Endodermal cell (in vitro differentiated cells): ENCODE measurements at places on chromosomes 13 and 19. TPM values are rescaled to one million over a fixed set of nuclear protein-coding genes. Genes with fewer than 3 reads are reported as not detected.

GRCh38 chr13:33860526-33860925 is 42.6 kb downstream of the RFC3 start:
- no peak for DNase-seq

Gene OR7C1
- total RNA-seq: not detected in 3 replicates

- DNase-seq: no peak
These were observed 57.9 kb downstream of the MBD3L2B start for GRCh38 chr19:6963244-6963852.

DNA sequence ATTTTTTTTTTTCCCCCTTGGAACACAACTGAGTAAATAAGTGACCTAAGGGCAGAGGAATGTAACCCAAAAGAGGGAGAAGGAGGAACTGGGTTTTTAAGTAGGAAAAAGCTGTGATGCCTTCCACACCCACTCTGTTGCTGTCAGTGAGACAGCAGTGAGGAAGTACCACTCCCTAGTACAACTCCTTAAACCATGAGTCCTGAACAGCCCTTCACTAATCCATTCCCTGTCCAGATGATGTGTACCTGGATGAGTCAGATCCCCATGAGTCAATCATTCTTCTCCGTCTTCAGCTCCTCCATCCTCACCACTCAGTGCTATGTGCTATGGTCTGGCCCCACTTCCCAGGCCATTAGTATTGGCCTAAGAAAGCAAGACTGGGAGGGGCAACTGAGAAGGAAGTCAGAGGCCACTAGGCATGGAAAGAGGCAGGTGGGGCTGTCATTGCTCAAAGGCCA is 12.9 kb upstream of the CXCL17 start:
- no peak for DNase-seq

Gene CEACAM7
- total RNA-seq: not detected in 3 replicates

DNA sequence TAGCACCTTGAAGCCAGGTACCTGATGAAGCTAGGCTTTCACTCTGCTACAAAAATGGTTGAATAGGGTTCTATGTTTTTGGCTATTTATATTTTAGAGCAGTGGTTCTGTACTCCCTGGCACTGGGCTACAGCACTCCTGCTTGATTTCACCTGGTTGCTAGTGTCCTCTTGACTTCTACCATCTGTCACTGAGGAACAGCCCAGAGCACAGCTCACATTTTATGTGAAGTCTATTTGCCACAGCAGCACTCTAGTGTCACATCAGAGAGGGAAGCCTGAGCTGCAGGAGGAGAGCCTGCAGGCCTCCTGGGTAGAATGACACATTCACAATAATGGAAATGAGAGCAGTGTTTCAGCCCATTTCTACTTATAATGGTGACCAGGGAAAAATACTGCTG is 184.2 kb downstream of the ZNF486 start:
- DNase-seq: no peak

Gene NKG7
- total RNA-seq: not detected in 2 replicates

DNA sequence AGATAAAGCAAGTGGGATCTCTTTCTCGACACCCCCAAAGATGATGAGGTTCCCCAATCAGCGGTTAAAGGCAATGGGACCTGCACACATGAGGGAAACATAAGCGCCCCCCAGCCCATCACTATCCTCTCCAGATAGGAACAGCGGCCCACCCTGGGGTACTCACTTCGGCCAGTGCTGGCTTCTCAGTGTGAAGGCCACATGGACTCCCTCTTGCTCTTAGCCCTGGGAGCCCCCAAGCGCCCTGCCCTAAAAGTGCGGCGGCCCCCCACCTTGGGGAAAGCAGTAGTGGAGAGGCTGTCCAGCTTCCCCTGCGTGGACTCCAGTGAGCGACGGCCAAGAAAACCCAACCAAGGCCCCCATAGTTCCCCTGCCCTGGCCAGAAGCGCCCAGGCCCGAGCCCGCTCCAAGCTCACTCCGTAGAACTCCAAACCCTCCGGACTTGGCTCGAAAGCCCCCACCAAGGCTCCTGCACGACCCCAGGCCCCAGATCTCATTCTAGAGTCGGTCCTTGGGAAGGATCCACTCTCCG is 1.0 kb downstream of the CACNA1A start:
- no peak for DNase-seq

GRCh38 chr19:49591731-49592485 is 926 bp downstream of the PRR12 start:
- peak; percentile 86 for DNase-seq

Gene NANOS3
- total RNA-seq: not detected in 3 replicates

GRCh38 chr13:51767100-51767499 is 36.9 kb downstream of the DHRS12 start:
- peak; percentile 82 for DNase-seq

GRCh38 chr13:28864544-28864943 is 44.4 kb downstream of the MTUS2 start:
- no peak for DNase-seq

GRCh38 chr13:49258089-49258796 is 10.5 kb downstream of the CDADC1 start:
- no peak for DNase-seq

- no peak for DNase-seq
These were observed 820 bp downstream of the EID2 start for GRCh38 chr19:39539165-39539517.

- DNase-seq: no peak
These were observed 1.8 kb upstream of the ATP4A start for GRCh38 chr19:35565016-35565856.

DNA sequence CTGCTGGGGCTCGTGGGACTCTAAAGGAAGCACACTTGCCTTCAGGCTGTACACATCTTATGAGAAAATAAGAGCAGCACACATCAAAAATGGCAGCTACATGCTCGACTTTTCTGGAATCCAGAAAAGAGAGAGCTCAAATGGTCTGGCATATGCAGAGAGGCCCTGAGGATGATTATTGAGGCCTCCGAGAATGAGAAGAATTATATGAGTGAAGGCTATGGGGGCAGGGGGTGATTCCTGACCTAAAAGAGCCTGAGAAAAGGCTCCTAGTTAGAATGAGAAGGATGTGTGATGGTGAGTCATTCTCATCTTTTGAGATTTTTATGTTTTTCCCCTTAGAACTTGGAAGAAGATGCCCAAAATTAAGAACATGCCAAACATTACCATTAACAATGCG is 97.1 kb downstream of the HSPH1 start:
- no peak for DNase-seq

DNA sequence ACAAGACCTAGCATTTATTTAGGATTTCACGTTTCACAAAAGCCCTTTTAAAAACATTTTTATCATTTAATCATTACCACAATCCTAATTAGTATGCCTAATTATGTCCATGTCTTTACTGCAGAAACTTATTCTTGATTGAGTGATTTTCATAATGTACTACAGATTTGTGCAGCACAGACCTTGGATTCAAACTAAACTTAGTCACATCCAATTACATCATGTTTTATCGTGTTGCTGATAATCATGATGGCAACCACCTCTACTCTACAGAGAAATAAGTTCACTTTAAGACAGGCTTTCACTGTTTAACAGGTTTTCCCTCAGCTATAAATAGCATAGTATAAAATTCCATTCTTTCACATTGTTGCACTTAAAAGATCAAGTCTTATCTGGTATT is 240.9 kb upstream of the RFC3 start:
- no peak for DNase-seq

- DNase-seq: no peak
These were observed 33.3 kb downstream of the BRD4 start for GRCh38 chr19:15298847-15299567.

- no peak for DNase-seq
These were observed 22.2 kb downstream of the EFNB2 start for GRCh38 chr13:106513025-106513983.

Gene MIER2
- 44.5 to 55.9 TPM (median 51.3 TPM) in 3 replicates for total RNA-seq

Gene TNFSF11
- 0.47 to 0.76 TPM (median 0.53 TPM) in 3 replicates for total RNA-seq
